ENCODE measurements at places on chromosomes 1 and 21.
A peak's percentile ranks its signal among the peaks of the same experiment; 100 is the strongest.

DNA sequence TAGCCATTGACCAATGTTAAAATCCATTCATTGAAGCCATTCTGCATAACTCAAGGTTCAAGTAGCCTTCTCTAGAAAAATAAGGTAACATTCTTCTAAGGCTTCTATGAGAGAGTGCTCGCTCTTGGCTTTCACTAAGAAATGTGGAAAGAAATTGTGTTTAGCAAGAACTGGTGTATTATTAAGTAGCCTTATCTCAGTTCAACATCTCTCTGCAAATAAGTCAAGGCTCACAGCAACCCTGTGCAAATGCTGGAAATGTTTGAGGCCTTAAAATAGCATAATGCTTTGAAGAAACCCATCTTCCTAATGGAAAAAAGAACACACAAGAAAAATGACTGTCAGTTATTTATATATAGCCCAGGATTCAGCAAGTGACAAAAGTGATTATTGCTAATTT is 254.1 kb upstream of the PROX1 start:
- DNase-seq = no peak
- no peaks in the 10 kb centered on the region for H3K4me1 ChIP-seq
- no peaks in the 10 kb centered on the region for H3K36me3 ChIP-seq
- no peak overlapping the region for H3K27ac ChIP-seq

GRCh38 chr21:34579411-34579810 is 35.5 kb downstream of the RCAN1 start:
- H3K4me3 ChIP-seq = no peak overlapping the region
- no peak overlapping the region for H3K27ac ChIP-seq
- no peaks in the 10 kb centered on the region for H3K27me3 ChIP-seq
- no peak for DNase-seq
- no peaks in the 10 kb centered on the region for H3K36me3 ChIP-seq
- peaks cover 16% of the 10 kb centered on the region for H3K4me1 ChIP-seq

GRCh38 chr21:29521872-29522271 is 223.2 kb downstream of the BACH1 start:
- H3K4me3 ChIP-seq = no peak overlapping the region
- no peaks in the 10 kb centered on the region for H3K4me1 ChIP-seq
- H3K36me3 ChIP-seq = peaks cover 4% of the 10 kb centered on the region
- H3K27me3 ChIP-seq = no peaks in the 10 kb centered on the region
- DNase-seq = no peak
- no peak overlapping the region for H3K27ac ChIP-seq

- no peak overlapping the region for H3K27ac ChIP-seq
- no peaks in the 10 kb centered on the region for H3K36me3 ChIP-seq
- H3K4me1 ChIP-seq = no peaks in the 10 kb centered on the region
- H3K4me3 ChIP-seq = no peak overlapping the region
Observed at GRCh38 chr1:10704368-10704882, 92.0 kb downstream of the CASZ1 start.

DNA sequence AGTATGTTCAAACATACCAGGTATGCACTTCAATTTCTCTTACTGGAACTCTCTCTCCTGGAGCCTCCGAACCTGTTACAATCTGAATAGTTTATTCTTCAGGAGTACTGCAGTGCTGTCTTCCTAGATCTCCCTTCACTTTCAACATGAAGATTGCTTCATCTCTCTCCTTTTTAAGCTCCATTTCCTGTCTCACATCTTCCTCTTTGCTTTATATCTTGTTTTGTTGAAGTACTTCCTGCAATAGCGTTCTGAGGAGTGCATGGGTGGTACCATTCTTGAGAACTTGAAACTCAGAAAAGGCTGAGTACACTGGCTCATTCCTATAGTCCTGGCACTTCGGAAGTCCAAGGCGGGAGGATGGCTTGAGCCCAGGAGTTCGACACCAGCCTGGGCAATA is 15.7 kb upstream of the C1orf146 start:
- no peak for DNase-seq
- no peaks in the 10 kb centered on the region for H3K27me3 ChIP-seq
- peak overlapping the region; percentile 13 for H3K27ac ChIP-seq
- H3K4me3 ChIP-seq = no peak overlapping the region
- peaks cover 15% of the 10 kb centered on the region for H3K4me1 ChIP-seq

DNA sequence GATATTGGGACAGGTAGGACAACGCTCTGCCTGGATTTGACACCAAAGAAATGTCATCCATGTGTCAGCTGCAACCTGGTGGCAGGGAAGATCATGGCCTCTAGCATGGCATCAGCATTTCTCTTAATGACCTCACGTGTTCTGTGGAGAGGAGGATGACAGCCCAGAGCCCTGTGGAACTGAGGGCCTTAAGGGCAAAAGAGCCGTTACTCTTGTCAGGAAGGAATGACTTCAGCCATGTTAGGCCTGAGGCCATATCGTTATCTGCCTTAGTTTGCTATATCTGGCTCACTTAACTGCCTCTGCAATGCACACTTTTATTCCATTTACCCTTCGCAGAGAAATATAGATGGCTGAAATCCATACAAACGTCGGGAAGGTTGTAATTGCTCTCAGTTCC is 83.2 kb upstream of the PBX1 start:
- no peaks in the 10 kb centered on the region for H3K27me3 ChIP-seq
- H3K4me1 ChIP-seq = no peaks in the 10 kb centered on the region
- no peak overlapping the region for H3K27ac ChIP-seq
- no peak for DNase-seq
- no peaks in the 10 kb centered on the region for H3K36me3 ChIP-seq

- no peaks in the 10 kb centered on the region for H3K36me3 ChIP-seq
- H3K4me1 ChIP-seq = peaks cover 9% of the 10 kb centered on the region
- H3K4me3 ChIP-seq = no peak overlapping the region
Observed at GRCh38 chr1:45477646-45478045, 13.3 kb downstream of the TESK2 start.

- no peaks in the 10 kb centered on the region for H3K36me3 ChIP-seq
- no peak for DNase-seq
- H3K27me3 ChIP-seq = no peaks in the 10 kb centered on the region
- no peak overlapping the region for H3K4me3 ChIP-seq
Observed at GRCh38 chr1:52571783-52572182, 18.9 kb upstream of the TUT4 start.

DNA sequence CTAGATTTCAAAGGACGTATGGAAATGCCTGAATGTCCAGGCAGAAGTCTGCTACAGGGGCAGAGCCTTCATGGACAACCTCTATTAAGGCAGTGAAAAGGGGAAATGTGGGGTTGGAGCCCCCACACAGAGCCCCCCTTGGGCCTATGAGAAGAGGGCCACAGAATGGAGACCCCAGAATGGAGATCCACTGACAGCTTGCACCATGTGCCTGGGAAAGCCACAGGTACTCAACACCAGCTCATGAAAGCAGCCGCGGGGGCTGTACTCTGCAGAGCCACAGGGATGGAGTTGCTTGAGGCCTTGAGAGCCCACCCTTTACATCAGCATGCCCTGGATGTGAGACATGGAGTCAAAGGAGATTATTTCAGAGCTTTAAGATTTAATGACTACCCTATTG is 108.7 kb downstream of the DMRTB1 start:
- H3K4me1 ChIP-seq = peaks cover 3% of the 10 kb centered on the region
- peaks cover 44% of the 10 kb centered on the region for H3K27me3 ChIP-seq
- no peak overlapping the region for H3K4me3 ChIP-seq

DNA sequence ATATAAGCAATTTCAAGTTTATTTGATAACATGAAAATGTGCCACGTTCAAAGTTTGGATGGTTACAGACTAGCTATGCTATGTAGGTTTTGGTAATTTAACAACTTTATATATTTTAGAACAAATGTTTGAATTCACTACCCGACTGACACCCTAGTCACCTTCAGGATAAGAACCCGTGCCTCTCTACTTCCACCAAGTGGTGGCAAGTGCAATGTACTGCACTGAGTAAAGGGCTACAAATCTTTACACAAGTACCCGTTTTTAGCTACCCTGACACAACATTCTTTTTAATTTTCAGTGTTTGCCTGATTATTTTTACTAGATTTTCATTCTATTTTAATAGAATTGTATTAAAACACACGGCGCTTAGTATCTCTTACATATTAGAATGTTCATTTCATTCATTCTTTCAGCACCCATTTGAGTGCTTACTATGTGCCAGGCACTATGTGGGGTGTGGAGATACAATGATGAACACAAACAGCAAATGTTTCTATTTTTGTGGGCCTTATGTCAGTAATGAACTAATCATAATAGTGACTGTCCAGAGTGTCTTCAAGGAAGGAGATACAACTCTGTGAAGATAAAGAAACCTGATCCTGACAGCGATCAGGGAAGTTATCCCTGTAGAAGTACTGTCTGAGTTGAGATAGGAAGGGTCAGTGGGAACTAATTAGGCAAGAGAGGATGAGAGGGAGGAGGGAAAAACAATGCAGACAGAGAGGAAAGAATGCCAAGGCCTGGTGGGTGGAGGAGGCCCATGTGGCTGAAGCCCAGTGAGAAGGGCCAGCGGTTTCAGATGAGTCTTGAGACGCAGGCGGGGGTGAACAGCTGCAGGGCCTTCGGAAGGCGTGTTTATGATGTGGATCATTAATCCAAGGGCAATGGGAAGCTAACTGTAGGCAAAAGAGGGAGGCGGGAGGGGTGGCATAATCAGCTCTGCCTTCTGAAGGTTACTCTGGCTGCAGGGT is 3.8 kb downstream of the LCA5L start:
- no peak overlapping the region for H3K27ac ChIP-seq
- peaks cover 17% of the 10 kb centered on the region for H3K4me1 ChIP-seq
- DNase-seq = peak; percentile 64
- H3K4me3 ChIP-seq = no peak overlapping the region
- peaks cover 33% of the 10 kb centered on the region for H3K27me3 ChIP-seq

DNA sequence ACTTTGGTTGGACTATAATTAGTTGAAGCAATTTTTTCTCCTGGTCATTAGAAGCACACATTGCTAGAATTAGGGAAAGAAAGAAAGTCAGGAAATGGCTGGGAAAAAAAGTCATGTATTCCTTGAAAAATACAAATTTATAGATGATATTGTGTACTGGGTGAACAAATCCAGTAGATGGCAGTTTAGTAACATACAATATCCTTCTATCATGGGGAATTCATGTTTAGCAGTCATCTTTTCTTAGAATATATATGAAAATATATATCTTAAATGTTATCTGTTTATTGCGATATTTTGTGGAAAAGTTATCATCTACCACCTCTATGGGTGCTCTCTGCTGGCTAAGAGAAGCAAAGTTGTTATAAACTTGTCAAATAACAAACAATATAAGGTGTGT is 13.1 kb upstream of the ZRANB2 start:
- no peak overlapping the region for H3K27ac ChIP-seq
- no peaks in the 10 kb centered on the region for H3K4me1 ChIP-seq
- H3K27me3 ChIP-seq = peaks cover 12% of the 10 kb centered on the region
- H3K36me3 ChIP-seq = no peaks in the 10 kb centered on the region

DNA sequence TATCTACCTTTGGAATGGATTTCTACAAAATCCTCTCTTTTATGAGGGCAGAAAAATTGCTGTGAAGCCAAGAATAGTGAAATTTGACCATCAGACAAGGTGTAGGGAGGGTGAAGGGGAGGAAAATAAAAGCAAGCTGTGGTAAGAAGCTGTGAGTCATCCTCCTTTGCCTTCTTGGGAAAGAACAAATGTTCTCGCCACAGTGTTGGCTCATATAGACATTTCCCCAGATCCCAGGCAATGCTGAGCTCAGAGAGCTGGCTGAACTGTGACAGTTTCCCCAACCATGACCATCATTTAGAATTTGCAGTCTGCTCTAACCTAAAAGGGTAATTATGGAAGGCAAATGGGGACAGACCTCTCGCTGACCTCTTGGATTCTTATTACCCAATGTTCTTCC is 235.4 kb downstream of the PBX1 start:
- no peaks in the 10 kb centered on the region for H3K27me3 ChIP-seq
- H3K4me3 ChIP-seq = no peak overlapping the region
- H3K4me1 ChIP-seq = no peaks in the 10 kb centered on the region

DNA sequence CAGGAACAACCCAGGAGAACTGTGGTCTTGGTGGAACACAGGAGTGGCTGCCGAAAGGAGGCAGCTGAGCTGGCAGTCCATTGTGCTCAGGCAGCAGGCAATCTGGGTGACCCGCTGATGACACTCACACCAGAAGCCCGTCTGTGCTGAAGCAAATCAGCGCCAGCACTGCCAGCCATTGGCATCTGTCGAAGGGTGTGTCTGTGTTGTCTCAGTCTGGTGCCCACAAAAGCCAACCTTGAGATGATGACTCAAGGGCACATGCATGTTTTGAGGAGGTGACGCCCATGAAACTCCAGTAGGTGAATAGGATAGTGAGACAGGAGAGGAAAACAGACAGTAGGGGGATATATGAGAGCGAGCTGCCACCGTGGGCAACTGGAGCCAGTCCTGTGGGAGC is 167.3 kb downstream of the KAZN start:
- H3K4me1 ChIP-seq = no peaks in the 10 kb centered on the region
- H3K27me3 ChIP-seq = no peaks in the 10 kb centered on the region
- no peak overlapping the region for H3K4me3 ChIP-seq
- no peaks in the 10 kb centered on the region for H3K36me3 ChIP-seq
- no peak overlapping the region for H3K27ac ChIP-seq

DNA sequence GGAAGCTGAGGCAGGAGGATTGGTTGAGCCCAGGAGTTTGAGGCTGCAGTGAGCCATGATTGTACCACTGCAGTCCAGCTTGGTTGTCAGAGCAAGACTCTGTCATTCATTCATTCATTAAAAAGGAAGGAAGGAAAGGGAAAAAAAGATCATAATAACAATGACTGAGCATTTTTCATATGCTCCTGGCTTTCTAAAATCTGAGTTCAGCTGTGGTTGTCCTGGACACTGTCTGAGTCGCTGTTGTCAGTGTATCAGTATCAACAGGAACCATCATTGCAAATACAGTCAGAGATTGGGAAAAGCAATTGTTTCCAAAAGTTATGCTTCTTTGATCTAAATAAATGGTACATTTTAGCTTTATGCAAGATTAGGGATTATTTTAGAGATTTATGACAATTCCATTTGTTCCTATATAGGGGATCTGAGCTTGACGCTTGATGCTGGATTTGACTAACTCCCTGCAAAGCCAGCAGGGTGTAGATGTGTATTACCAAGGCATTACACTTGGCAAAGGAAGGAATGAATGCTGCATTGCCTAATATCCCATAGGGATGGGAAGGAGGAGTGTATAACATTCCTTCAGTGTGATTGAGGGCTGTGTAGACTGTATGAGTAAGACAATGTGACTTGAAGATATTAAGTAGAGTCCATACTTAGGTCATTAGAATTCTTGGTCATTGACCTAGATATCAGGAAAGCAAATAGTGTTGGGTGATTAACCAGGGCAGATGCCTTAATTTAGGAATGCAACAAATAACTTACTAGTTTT is 100.2 kb downstream of the DISP1 start:
- H3K36me3 ChIP-seq = peaks cover 6% of the 10 kb centered on the region
- no peak overlapping the region for H3K27ac ChIP-seq
- no peak overlapping the region for H3K4me3 ChIP-seq

GRCh38 chr1:205436776-205437410 is 15.0 kb upstream of the LEMD1 start:
- peaks cover 13% of the 10 kb centered on the region for H3K27me3 ChIP-seq
- peaks cover 30% of the 10 kb centered on the region for H3K4me1 ChIP-seq
- H3K4me3 ChIP-seq = no peak overlapping the region
